ENCODE measurements at places on chromosomes 7 and 10. TPM values are rescaled to one million over a fixed set of nuclear protein-coding genes. Genes with fewer than 3 reads are reported as not detected.

GRCh38 chr7:66142996-66143395 lies 28.3 kb downstream of the CRCP start:
- DNase-seq = no peak
- H3K4me3 ChIP-seq = no peak overlapping the region
- no peaks in the 10 kb centered on the region for H3K36me3 ChIP-seq
- H3K4me1 ChIP-seq = peaks cover 59% of the 10 kb centered on the region
- peak overlapping the region; percentile 49 for H3K27ac ChIP-seq

DNA sequence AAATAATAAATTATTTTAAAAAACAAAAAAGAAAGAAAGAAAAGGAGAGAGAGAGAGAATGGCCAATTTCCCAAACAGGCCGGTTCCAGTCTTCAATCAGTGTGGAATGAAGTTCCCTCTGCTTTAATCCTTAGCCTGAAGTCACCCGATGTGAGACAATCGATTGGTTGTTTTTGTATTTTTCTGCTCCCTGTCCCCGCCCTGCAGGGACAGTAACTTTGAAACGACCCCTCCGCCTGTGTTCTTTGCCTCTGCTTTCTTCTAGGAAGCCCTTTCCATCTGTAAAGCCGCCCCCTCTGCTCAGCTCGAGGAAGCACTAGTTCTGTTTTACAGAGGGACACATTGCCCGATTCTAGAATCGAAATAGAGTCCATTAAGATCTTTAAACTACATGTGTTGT lies 33.4 kb downstream of the FOXL3 start:
- peak; percentile 13 for DNase-seq
- H3K27me3 ChIP-seq = peaks cover 13% of the 10 kb centered on the region
- no peaks in the 10 kb centered on the region for H3K36me3 ChIP-seq
- no peak overlapping the region for H3K27ac ChIP-seq
- H3K4me3 ChIP-seq = no peak overlapping the region

DNA sequence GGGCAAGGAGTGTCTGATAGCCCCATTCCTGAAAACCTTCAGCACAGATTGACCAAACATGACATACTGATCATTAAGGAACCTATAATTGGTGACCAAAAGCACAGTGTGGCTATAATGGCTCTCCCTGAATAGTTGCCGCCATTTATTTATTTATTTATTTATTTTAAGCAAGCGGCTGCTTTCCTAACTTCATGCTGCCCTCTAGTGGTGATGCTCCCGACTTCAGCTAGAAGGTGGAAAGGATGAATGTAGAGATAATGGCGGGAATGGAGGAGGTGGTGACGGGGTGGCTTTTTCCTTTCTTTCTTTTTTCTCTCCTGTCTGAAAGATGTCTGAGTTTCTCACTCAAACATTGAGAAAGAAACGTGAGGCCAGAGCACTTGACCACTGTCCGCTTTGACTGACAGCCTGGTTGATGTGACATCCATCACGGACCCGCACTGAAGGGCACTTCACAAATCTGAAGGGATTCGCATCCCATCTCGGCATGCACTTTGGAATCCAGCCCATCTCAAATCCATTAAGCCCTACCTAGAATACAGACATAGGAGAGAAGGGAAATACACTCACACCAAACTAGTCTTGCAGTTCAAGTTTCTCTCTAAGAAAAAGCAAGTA lies 1090.1 kb downstream of the KCNMA1 start:
- H3K36me3 ChIP-seq = no peaks in the 10 kb centered on the region
- H3K27ac ChIP-seq = no peak overlapping the region
- peaks cover 4% of the 10 kb centered on the region for H3K4me1 ChIP-seq
- no peaks in the 10 kb centered on the region for H3K27me3 ChIP-seq
- no peak for DNase-seq
- no peak overlapping the region for H3K4me3 ChIP-seq

DNA sequence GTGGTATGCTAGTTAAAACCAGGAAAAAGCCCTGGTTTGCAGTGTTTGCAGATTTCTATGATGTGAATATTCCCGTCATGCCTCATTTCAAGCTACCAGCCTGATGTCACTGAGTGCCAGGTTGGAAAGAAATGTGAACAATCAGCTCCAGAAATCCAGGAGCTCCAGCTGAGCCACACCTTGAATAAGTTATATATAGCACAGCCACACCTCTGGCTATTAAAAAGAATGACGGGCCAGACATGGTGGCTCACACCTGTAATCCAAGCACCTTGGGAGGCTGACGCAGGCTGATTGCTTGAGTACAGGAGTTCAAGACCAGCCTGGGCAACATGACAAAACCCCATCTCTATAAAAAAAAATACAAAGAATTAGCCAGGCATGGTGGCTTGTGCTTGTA lies 18.7 kb upstream of the SLF2 start:
- no peak for DNase-seq
- no peak overlapping the region for H3K4me3 ChIP-seq
- no peaks in the 10 kb centered on the region for H3K27me3 ChIP-seq
- H3K27ac ChIP-seq = no peak overlapping the region
- no peaks in the 10 kb centered on the region for H3K36me3 ChIP-seq

DNA sequence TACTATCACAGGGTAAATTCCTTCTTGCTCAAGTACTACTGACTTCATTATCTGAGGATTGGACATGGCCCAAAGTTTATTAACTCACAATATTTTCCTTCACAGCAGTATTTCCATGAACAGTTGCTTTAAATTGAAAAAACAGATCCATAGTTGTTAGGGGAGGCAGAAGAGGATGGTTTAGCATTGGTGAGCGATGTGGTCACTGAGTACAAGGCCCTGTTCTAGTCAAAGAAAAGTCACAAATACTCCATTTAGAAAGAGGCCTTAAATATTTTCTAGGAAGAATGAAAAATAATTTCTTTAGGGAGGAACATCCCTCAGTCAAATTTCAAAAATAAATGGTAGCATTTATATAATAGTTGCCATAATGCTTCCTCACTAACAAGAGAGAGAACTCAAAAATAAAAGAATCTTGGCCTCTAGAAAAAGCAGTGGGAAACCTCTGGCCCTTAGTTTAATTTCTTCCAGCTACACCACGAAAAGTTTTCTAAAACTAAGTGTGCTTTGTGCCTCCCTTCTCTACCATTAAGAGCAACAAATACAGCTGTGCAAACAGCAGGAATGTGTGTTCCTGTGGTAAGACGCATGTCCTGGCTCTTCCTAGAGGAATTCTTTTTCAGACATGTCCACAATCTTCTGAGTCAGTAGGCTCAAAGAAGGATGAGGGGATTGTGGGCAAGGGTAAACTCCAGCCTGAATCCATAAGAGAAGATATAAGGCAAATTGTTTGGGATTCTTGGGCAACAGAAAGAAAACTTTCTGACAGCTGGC lies 105.7 kb downstream of the HOXA1 start:
- DNase-seq = no peak
- no peaks in the 10 kb centered on the region for H3K4me1 ChIP-seq
- H3K4me3 ChIP-seq = no peak overlapping the region
- no peak overlapping the region for H3K27ac ChIP-seq
- H3K36me3 ChIP-seq = no peaks in the 10 kb centered on the region
- no peaks in the 10 kb centered on the region for H3K27me3 ChIP-seq

- no peak overlapping the region for H3K27ac ChIP-seq
- no peak for DNase-seq
- no peaks in the 10 kb centered on the region for H3K27me3 ChIP-seq
- H3K4me3 ChIP-seq = no peak overlapping the region
Measured at GRCh38 chr7:8629504-8629903, 196.1 kb downstream of the NXPH1 start.

DNA sequence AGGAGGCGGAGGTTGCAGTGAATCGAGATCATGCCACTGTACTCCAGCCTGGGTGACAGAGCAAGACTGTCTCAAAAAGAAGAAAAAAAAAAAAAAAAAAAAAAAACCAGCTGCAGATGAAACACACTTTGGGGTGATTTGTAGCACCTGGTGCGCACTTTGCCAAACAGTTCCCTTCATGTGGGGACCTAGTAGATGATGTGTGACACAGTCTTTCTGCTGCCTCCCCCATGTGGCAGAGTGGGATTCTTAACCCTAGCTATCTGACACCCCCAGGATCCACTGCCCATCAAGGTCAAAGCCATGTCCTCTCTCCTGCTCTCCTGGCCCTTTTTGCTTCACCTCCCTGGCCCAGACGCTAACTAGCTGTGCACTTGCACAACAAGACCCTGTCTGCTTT lies 52.1 kb upstream of the PDZD8 start:
- no peaks in the 10 kb centered on the region for H3K36me3 ChIP-seq
- peaks cover 8% of the 10 kb centered on the region for H3K4me1 ChIP-seq
- H3K4me3 ChIP-seq = no peak overlapping the region
- no peak overlapping the region for H3K27ac ChIP-seq

DNA sequence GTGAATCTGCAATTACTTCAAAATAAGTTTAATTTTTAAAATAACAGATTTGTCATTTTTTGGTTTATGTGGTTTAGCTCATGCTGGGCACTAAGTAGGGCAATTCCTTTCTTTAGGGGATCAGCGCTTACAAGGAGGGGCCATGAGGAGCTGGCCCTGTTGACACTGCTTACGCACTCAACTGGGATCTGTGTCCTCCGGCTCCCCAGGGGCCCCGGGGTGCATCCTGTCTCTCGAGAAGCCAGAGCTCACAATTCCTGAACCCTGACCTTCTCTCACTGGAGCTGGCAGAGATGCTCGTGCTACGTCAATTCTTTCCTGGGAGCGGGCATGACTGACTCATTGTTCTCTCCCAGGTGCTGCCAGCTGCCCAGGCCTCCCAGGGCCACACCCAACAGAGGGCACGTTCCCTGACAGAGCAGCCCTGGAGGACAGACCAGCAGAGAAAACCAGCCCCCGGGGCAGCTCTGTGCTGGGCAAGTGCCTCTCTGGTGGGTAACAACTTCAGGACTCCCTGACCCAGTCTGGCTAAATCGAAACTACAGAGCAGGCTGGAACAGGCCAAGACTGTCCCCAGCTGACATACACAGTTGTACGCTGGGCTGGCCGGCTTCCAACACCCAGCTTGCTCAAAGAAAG lies 36.8 kb downstream of the CTBP2 start:
- peak overlapping the region; percentile 71 for H3K27ac ChIP-seq
- no peaks in the 10 kb centered on the region for H3K36me3 ChIP-seq
- DNase-seq = peak; percentile 76

DNA sequence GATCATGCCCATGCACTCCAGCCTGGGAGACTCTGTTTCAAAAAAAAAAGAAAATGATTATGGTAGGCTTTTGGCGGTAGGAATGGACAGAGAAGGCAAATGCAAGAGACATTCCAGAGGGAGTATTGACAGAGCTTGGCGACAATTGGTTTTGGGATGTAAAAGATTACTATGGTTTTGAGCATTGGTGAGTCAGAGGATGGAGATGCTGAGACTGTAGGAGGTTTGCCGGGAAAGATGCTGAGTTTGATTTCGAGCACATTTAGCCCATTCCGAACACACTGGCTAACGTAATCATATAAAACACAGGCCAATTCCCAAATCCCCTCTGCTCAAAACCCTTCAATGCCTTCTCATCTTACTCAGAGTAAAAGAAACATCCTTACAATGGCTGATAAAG lies 161.6 kb upstream of the MKLN1 start:
- H3K36me3 ChIP-seq = no peaks in the 10 kb centered on the region
- no peak for DNase-seq
- H3K4me3 ChIP-seq = no peak overlapping the region
- H3K4me1 ChIP-seq = no peaks in the 10 kb centered on the region
- no peaks in the 10 kb centered on the region for H3K27me3 ChIP-seq

DNA sequence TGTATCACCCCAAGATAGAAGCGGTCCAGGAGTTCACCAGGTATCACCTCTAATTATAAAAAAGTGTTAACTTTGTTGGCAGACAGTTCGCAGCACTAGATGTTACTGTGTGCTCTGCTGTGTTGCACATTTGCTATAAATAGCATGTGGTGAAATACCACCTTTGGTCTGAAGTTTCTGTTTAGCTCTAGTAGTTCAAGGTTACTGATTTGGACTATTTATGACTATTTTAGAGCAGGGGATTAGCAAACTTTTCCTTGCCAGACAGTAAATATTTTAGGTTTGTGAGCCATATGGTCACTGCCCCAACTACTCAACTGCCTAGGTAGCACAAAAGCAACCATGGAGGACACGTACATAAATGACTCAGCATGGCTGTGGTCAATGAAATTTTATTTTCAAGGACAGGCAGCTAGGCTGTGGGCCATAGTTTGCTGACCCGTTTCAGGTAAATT lies 16.5 kb downstream of the DENND10 start:
- H3K36me3 ChIP-seq = peaks cover 65% of the 10 kb centered on the region
- peaks cover 12% of the 10 kb centered on the region for H3K4me1 ChIP-seq
- no peak for DNase-seq
- no peak overlapping the region for H3K27ac ChIP-seq

DNA sequence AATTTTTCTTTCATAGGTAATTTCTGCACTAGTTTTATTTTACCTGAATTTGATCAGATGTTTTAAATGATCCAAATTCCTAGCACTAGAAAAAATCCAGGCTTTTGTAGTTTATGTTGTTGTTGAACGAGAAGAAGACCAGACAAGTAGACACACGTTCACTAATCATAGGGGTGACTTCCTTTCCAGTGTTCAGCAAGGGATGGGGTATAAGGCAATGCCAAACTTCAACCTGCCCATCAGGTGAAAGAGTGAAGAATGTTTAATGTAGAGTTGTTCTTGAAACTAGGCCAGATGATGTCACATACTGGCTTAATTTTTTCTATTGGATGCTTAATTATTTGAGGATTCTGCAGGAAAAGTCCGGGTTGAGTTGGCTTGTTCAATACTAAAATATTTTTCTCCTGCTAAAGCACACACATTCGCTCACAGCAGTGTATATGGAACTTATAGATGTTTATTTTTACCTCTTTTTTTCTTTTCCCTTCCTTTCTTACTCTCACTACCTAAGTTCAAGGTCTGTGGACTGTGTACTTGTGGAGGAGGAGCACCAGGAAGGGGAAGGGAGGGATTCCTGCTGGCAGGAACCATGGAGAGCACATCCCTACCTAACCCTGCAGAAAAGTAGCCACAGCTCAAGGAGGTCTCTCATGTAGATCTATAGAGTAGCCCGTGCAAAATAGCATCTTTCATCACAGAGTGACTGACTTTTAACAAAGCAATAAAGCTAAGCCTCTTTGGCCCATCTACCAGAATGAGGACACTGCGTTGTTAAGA lies 23.1 kb upstream of the AKR1E2 start:
- H3K36me3 ChIP-seq = no peaks in the 10 kb centered on the region
- H3K4me3 ChIP-seq = no peak overlapping the region
- H3K4me1 ChIP-seq = peaks cover 5% of the 10 kb centered on the region
- H3K27me3 ChIP-seq = no peaks in the 10 kb centered on the region

DNA sequence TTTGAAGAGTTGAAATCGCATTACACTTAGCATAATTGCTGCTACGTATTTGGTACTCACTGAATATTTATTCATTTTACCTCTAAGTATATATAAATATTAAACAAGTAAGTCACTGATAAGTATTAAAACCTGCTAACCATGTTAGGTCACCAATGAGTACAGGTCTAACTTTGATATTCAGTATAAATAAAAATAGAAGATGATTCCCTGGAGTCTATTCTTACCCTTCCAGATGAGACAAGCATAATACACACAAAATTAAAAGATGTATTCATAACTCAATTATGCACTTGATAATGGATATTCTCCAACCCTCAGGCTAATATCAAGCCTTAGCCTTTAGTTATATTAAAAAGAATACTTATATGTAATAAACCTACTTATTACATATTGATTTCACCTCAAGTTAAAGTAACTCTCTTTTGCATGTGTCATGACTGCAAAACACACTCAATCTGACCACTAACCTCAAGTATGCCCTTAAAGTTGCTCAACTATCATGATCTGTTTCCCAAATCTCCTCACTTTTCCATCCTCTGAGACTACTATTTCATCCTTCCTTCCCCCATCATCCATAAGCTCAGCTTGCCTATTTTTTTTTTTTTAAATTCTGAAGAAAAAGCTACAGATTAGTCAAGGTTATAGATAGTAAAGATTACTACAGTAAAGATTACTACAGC lies 46.8 kb downstream of the IPMK start:
- no peaks in the 10 kb centered on the region for H3K4me1 ChIP-seq
- H3K27ac ChIP-seq = no peak overlapping the region
- no peaks in the 10 kb centered on the region for H3K27me3 ChIP-seq

NPFFR1 gene
- 0.09 TPM for total RNA-seq

SAMD9L gene
- total RNA-seq = 45.2 TPM

CC2D2B gene
- 2.9 TPM for total RNA-seq
